T-helper 22 cell (primary cell): ENCODE measurements at places on chromosomes 2 and 18.

DNA sequence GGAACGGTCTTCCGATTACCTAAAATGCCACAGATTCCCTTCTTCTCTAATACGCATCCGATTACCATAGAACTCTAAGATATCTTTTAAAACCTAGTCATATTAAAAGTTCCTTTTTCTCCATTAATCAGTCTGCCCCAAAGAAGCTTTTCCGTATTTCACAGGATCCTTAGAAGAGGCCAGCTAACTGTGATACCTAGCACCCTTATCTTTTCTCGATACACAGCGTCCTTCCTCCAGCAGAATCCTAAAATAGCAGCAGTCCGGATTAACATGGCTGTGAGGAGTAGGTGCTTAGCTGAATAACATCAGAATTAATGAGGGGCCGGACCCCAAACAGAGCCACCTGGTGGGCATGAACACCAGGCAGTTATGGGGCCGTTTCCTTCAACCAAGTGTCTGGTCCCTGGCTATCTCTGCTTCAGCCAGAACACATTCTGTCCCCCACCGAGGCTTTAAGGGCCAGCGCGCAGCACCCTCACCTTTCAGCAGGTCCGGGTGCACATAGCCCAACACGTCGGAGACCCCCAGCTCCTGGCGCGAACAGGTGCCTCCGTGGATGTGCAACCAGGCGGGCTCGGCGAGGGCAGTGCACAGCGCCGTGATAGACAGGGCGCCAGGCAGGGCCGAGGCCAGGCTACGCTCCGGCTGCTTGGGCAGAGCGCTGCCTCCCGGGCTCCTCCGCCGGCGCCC, 995 bp downstream of the TMEM127 start:
- DNase-seq = no peak

DNA sequence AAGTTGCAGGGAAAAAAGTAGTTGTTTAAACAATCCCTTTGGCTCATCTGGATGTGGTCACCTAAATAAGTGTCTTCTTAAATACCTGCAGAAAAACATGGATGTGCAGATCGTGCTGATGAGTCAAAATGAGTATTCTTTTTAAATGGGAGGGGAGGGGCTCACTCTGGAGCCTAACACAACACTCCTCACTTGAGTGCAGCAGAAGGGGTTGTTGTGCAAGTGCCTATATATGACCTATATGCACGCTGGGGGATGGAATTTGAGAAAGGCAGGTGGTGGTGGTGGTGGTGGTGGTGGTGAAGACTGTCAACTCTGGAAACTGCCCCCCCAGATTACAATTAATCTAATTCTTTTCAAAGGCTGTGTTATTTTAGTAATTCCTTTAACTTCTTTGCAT, 77.9 kb upstream of the FAM124B start:
- no peak for DNase-seq

- DNase-seq = no peak
Measured at GRCh38 chr2:174635015-174635593, 37.5 kb upstream of the WIPF1 start.

- DNase-seq = no peak
Measured at GRCh38 chr2:68031542-68032160, 31.2 kb downstream of the C1D start.

DNA sequence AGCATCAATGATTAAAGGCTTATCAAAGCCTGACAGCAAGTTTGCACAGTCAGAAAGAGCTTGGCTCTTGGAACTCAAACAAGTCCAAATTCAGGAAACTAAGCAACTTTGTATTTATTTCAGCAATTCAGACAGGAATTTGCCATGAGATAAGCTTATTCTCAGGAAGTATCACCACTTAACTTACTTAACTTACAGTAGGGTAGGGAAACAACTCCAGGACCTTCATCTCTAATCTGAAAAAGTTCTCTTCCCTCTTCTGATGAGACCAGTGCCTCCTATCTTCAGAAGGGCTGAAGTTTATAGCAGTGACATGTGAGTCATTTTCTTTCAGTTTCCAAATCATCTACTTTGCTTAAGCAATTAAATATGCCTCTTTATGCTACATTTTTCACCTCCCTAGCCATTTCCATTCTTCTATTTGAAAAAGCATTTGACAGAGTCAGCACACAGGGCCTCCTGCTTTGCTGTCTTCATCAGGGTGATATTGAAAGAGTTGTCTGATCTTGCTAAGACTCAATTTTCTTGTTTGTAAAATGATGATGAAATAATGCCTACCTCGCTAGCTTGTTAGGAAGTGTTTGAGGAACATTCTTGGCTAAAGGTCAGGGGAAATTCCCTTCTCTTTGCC, 389.5 kb downstream of the RND3 start:
- DNase-seq = no peak

- no peak for DNase-seq
Measured at GRCh38 chr2:207792244-207792785, 22.6 kb upstream of the FZD5 start.

DNA sequence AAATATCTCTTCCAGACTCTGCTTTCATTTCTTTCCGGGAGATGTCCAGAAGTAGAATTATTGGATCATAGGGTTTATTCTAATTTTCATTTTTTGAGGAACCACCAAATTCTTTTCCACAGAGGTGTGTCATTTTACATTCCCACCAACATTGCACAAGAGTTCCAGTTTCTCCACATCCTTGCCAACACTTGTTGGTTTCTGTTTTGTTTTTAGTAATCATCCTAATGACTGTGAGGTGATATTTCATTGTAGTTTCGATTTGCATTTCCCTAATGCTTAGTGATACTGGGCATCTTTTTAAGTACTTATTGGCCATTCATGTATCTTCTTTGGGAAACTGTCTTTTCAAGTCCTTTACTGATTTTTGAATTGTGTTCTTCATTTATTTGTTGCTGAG, 513.1 kb downstream of the PARD3B start:
- DNase-seq = no peak

DNA sequence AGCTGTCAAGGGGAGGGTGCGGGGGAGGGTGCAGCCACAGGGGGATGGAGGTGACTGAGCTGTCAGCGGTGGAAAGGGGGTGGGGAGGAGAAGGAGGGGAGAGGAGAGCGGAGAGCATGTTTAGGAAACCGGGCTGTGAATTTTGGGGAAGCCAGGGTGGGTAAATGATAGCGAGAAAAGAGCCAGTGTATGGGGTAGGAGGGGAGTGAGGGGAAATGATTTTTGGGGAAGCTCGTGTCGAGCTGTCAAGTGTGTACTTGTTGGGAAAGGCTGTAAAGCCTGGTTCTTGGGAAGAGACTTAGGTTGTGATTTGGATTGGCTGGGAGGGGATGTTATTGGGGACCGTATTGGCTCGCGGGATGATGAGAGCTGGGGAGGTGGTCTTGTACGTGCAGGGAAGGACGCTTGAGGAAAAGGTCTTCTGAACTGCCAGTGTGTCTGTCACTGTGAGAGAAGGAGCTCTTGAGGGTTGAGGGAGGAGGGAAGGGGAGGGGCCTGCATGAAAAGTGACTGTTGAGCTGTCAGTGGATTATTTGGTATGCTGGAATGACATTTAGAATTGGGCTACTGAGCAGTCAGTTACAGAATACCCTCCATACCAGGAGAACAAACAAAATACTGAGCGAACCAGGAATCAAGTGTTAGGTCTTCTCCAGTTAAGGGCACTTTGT, 1.0 kb downstream of the UBR3 start:
- peak; percentile 27 for DNase-seq

GRCh38 chr2:83595121-83595690, 863.9 kb downstream of the SUCLG1 start:
- DNase-seq = no peak

DNA sequence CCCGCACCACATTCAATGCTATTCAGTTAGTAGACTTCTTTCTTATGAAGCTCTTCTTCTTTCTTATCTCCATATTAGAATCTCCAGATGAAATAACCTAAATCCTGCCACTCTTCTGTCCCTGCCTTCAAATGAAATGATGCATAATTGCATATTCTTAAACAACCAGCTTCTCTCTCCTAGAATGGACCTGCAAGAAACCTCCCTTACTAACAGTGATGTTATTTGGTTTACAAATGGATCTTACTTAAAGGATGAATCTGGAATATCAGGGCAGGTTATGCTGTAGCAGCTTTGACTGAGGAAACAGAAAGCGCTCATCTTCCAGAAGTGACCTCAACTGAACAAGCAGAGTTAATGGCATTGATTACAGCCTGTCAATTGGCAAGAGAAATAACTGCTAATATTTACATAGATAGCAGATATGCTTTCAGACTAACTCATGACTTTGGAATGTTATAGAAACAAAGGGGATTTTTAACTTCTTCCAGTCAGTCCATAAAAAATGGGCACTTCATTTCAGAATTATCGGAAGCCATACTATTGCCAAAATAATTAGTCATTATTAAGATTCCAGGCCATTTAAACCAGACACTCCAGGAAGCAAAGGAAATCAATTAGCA, 755.7 kb upstream of the HS6ST1 start:
- DNase-seq = no peak

DNA sequence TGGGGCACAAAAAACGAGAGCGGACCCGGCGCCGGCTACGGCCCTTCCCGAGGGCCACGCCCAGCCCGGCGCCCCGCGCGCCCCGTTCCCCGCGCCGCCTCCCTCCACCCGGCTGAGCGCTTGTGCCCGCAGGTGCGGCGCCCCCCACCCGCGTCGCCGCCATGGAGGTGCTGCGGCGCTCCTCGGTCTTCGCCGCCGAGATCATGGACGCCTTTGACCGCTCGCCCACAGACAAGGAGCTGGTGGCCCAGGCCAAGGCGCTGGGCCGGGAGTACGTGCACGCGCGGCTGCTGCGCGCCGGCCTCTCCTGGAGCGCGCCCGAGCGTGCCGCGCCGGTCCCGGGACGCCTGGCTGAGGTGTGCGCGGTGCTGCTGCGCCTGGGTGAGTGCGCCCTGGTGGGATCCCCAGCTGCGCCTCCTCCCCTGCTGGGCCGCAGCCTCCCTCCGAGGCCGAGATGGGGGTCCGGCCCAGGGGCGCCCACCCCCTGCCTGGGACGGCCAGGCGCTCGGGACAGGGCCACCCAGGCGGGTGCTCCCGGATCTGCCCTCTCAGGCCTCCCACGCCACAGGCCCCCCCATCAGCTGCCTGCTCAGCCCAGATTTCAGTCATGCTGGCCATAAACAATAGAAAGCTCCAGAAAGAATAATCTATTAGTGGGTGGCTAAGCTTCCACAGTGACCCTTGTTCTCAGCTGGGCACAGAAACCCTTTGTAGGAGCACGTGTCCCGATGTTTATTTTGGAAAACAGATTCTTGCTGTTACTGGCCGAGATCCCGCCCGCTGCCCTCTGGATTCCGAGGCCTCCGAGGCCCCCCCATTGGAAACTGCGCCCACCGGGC, 997 bp downstream of the BOK start:
- DNase-seq = no peak

GRCh38 chr2:237354892-237355291, 59.1 kb downstream of the COL6A3 start:
- no peak for DNase-seq
